Ovary (tissue), 10 donors: ENCODE measurements at places on chromosomes 7 and 10.

DNA sequence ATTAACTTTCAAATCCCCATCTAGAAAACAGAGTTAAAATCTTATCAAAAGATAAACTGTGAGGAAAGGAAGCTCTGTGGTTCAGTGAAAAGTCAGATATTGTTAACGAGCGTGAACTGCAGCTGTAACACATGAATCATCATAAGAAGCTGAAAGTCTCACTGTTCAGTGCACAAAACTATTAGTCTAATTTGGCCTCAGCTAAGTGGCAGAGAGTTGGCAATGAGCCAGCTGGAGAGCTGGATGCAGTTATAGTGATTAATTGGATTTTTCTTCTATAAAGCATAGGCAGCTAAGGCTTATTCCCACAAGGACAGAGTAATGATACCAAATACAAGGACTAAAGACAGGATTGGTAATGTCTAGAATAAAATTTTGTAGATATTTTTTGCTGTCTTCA, 101.1 kb upstream of the ABCB5 start:
- no peak for DNase-seq

DNA sequence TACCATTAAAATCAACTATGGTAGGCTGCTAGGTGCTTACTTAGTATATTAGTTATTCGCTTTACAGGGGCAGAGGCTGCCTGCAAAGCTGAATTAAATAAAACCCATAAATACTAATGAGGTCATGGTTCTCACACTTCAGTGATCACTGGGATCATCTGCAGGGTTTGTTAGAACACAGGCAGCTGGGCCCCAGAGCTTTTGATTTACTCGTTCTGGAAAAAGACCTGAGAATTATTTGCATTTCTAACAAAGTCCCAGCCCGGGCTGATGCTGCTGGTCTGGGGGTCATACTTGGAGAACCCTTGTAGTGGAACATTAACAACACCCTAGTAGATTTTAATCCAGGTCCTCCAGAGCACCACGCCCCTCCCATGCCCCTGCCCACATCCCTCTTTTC, 8.5 kb downstream of the UCN3 start:
- DNase-seq: no peak

- DNase-seq: no peak
These were observed 7.4 kb downstream of the IGF2BP3 start for GRCh38 chr7:23462846-23463245.

GRCh38 chr10:90906596-90906995, 14.3 kb downstream of the ANKRD1 start:
- no peak for DNase-seq

DNA sequence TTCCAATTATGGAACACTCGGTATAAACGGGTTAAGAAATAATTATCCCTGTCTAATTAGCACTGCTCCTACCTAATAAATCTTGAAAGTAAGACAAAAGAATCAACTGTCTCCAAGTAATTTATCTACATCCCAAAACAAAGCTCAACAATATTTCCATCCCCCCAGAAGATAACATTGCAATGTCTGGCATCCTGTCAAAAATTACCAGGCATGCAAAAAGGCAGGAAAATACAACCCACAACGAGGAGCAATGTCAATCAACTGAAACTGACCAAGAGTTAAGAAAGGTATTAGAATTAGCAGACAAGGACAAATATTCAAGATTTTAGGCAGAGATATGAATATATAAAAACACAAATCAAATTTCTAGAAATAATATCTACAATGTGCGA, 84.5 kb upstream of the SVIL start:
- DNase-seq: no peak

GRCh38 chr10:51048792-51049191, 25.5 kb upstream of the PRKG1 start:
- no peak for DNase-seq

DNA sequence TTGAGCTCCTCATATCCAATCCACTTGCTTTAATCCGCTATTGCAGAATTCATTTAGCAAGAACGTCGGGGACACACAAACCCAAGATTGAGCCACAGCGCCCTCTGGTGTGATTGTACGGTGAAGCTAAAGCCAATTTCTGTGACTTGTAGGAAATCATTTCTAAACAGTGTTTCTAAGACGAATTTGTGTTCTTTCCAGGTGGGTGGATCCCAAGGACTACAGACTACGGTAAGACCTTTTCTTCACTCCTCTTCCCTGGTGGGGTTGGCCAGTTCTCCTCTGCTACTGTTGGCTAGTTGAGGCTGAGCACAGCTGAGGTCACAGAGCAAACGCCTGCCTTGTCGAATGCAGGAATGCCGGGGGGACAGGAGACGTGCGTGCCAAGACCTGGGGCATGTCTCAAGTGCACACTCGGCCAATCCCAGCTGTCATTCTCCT, 5.2 kb downstream of the DMBT1 start:
- DNase-seq: peak; percentile 84

GRCh38 chr10:121695731-121696464, 97.7 kb upstream of the FGFR2 start:
- DNase-seq: no peak

GRCh38 chr10:65945061-65945460, 980.8 kb upstream of the LRRTM3 start:
- no peak for DNase-seq

- DNase-seq: no peak
These were observed 32.3 kb upstream of the WDFY4 start for GRCh38 chr10:48652344-48652743.

DNA sequence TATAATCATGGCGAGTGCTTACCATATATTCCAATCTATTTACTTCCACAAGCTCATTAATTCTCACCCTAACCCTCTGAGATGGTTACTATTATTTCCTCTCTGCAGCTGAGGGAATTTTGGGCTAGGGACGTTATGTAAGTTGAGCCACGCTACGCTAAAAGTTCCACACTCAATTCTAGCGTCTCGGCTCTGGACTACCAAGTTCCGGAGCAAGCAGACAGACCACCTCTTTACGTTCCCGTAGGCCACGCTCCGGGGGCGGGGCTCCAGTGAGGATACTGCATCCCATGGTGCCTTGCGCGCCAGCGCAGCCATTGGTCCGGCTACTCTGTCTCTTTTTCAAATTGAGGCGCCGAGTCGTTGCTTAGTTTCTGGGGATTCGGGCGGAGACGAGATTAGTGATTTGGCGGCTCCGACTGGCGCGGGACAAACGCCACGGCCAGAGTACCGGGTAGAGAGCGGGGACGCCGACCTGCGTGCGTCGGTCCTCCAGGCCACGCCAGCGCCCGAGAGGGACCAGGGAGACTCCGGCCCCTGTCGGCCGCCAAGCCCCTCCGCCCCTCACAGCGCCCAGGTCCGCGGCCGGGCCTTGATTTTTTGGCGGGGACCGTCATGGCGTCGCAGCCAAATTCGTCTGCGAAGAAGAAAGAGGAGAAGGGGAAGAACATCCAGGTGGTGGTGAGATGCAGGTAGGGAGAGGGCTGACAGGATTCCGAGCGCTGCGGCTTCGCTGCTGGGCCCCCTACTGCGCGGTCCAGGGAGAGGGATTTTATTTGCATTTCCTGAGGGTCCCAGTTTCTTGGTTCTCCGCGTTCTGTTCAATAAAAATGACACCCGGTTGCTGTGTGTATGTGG, at the start of gene KIF11:
Gene KIF11, plus strand, starts transcription at position 370 of the 858 bp plus-strand sequence. Its CDS starts 246 bp downstream, at position 616.
- peak; percentile 96 for DNase-seq

- no peak for DNase-seq
These were observed 197.9 kb upstream of the BMPER start for GRCh38 chr7:33707427-33707826.
